Gastroesophageal sphincter (tissue), 4 donors: ENCODE measurements at places on chromosomes 11 and 22. TPM values are rescaled to one million over a fixed set of nuclear protein-coding genes. Genes with fewer than 3 reads are reported as not detected.
A peak's percentile ranks its signal among the peaks of the same experiment; 100 is the strongest.

- ATAC-seq, result peak; percentile 54
Measured at GRCh38 chr11:122100037-122100755, 15.8 kb downstream of the BLID start.

GRCh38 chr22:31122532-31123291 lies at the start of gene INPP5J:
Gene INPP5J (plus strand): TSS chr22:31122966. CDS start chr22:31123015, 49 bp downstream.
- ATAC-seq, result peak; percentile 82

GRCh38 chr11:6926208-6927029 lies at the start of gene ZNF215:
Gene ZNF215 (plus strand): TSS chr11:6926426. CDS start chr11:6932273, 5,847 bp downstream.
- peak; percentile 84 for ATAC-seq

DNA sequence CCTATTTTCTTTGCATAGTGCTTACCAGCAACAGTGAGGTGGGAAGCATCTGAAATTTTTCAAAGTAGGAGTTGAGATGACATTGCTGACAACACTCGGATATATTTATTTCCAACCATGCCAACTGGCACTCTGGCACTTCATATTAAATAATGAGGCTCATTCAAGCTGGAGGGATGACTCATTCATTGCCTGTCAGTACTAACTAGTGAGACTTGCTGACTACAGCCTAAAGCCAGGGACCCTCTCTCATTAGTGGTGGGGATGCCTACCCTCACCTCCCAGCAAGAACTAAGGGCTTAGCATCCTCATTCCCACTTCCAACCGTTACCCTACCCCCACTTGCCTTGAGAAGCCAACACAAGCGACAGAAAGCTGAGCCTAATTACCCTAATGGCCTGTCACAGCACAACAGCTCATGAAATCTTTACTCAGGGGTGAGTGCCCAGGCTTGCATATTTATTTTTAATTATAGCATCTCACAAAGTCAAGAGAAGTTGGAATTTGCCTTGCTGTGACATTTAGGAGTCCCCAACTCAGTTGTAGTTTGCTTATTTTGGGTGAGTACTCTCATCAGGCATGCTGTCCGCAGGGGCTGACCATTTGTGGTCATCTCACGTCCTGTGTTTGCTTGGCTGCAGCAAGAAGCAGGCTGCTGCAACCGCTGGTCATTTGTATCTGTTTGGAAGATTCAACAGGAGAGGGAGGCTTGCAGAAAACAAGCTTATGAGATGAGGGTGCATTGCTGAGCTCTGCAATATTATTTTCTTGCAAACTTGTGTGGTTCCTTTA lies 181.6 kb upstream of the POU2AF2 start:
- ATAC-seq, result no peak

DNA sequence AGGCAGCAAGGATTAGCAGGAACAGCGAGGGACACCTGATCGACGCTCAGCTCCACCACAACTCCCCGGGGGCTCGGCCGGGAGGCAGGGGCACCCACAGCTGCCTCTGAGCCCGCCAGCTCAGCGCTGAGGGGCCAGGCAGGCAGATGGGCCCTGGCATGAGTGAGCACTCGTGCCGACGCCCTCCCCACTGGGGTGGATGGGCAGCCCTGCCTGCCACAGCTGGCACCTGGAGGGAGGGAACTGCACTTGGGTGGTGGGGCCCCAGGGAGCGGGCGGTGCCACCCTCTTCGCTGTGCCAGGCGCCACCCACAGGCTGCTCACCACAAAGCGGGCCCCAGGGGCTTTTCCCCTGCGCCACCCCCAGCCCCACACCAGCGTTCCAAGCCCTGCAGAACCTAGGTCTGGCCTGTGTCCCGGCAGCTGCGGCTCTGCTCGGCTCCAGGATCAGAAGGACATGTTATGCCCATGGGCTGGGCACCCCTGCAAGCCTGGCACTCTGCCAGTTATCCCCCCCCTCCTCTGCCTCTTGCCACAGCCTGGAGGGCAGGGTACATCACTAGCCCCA lies 28.8 kb downstream of the WNT7B start:
- ATAC-seq, result no peak

DNA sequence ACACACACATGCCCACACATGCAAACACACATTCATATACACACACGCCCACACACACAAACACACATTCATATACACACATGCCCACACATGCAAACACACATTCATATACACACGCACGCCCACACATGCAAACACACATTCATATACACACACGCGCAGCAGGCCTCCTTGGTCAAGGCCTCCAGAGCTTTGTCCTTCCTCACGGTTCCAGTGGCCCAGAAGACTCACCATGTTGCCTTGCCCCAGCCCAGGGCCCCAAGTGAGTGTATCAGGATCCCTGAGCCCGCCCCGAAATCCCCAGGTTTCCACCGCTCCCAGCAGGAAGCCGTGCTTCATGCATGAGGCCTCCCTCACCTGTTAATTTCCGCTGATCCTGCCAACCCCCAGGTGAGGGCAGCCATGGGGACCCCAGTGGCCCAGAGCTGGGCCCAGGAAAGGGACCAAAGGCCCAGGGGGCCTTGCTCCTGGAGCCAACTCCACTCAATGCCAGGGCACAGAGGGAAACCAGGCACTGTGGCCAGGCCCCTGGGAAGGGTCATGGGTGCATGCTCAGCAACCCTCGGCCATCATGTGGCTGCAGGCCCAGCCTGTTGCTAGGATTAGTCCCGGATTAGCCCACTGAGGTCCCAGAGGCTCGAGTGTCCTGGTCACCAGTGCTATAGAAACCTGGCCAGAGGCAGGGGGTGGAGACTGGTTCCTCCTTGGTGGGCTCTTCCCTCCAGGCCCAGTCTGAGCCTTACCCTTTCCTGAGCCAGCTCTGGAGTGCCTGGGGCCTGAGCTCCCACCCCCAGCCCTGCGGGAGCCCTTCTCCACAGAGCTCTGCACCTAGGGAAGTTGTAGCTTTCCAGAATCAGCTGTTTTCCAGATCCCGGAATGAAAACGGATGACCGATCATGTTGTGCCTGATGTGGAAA lies 34.4 kb downstream of the IGF2 start:
- no peak for ATAC-seq

GRCh38 chr22:48263791-48264351 lies 1501.4 kb downstream of the TBC1D22A start:
- ATAC-seq, result no peak

Gene MAPK8IP1
- total RNA-seq, result 14.1 TPM

GRCh38 chr11:74280494-74280893 lies 30.9 kb downstream of the P4HA3 start:
- no peak for ATAC-seq

Gene FOSL1
- 6.3 TPM for total RNA-seq

DNA sequence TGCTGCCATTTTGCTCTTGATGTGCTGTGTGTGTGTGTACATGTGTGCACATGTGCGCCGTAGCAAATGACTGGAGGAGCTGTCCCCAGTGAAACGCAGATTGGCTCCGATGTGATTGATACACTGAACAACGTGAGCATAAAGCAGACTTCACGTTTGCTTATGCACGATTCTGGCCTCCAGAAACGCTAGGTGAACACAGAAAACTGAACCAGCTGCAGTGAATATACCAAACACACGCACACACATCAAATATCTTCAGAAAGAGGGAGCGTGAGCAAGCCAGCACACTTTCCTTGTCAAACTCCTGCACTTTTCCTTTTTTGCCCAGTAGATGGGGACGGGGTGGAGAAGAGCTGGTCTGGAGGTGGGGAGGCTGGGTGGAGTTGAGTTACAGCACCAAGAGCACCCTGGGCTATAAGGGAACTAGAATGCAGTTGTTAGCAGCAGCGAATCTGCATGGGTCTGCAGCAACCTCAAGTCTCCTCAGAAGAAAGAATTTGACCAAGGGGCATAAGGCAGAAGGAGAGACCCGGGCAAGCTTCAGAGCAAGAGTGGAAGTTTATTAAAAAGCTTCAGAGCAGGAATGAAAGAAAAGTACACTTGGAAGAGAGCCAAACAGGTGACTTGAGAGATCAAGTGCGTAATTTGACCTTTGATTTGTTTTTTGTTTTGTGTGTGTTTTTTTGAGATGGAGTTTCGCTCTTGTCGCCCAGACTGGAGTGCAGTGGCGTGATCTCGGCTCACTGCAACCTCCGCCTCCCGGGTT lies 77.8 kb upstream of the CADM1 start:
- no peak for ATAC-seq

- no peak for ATAC-seq
Measured at GRCh38 chr11:121351083-121351630, 58.6 kb downstream of the SC5D start.

Gene CTSW
- 3.6 TPM for total RNA-seq

DNA sequence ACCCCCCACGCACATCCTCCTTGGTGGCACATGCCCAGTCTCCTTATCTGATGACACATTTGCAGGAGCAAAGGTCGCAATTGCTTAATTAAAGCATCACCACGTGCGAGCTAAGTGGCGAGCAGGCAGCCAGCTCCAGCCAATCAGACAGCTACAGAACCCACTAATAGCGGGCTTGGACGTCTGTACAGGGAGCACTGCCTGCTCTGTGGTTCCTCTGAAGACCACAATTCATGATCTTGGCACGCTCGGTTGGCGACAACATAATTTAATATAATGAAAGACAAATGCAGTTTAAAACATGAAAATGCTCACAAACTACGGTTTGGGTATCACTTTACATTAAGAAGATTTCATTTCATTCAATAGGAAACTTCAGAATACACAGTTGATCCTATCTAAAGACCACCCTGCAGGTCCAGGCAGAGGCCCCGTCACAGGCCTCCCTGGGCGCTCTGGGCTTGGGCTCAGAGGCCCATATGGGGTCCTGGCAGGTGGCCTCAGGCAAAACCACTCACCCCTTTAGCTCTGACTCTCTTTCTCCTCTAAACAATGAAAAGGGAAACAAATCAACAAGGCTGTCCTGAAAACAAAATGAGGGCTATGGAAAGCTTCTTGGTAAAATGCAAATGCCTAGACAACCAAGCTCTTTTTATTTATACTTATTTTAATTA lies 10.4 kb downstream of the PACSIN2 start:
- no peak for ATAC-seq

Gene OR51B4
- not detected for total RNA-seq

GRCh38 chr11:5367448-5368074 lies 16.1 kb upstream of the OR51M1 start:
- ATAC-seq, result no peak

Gene SYNGR1
- 25.6 TPM for total RNA-seq

Gene MS4A8
- not detected for total RNA-seq

- ATAC-seq, result no peak
Measured at GRCh38 chr11:117851106-117851505, 25.4 kb downstream of the FXYD6 start.

- ATAC-seq, result peak; percentile 89
Measured at GRCh38 chr22:27581688-27582087, 219.9 kb downstream of the MN1 start.

Gene SCGB2A2
- not detected for total RNA-seq

DNA sequence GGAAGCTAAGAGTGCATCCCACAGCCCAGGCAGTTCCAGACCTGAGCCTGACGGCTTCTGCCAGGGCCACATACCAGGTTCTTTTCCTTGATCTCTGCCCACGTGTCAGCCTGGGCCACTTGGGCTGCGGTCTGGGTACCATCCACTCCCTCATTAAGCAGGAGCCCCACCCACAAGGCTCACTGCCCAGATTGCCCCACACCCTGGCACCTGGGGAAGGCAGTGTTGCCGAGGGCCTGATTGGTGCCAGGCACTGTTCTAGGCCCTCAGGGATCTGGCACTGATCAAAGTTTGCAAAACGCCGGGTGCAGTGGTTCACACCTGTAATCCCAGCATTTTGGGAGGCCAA lies 15.4 kb downstream of the GGA1 start:
- no peak for ATAC-seq

Gene SHISA8
- not detected for total RNA-seq

Gene ELFN2
- total RNA-seq, result not detected

DNA sequence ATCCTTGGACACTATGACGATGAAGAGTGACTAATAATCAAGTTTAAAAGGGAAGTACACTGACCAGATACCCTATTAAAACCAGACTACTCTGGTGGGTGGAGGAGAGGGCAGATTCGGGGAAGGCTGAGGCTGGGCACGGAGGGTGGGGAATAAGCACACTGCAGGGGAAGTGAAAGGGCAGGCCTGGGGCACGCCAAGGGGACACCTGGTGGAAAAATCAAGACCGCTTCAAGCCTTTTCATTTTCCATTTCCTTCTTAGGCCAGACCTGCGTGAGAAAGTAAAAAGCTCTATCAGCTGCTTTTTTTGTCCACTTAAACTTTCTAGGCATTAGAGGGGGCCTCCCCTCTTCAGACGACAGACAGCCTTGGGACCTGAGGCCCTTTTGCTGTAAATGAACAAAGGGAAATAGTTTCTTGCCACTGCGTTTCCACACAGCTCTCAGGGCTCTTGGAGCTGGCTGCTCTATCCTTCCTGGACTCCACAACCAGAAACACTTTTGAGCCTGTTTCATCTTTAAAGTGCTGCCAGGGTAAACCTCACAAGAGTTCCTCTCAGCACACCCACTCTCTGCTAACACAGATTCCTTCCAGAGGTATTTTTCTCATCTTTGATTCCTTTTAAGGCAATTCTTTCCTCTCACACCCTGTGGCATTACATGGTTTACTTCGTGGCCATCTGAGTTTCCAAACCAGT lies 25.0 kb upstream of the SERPIND1 start:
- ATAC-seq, result peak; percentile 3

Gene SLC37A2
- 8.4 TPM for total RNA-seq

Gene IL18
- 5.6 TPM for total RNA-seq

- ATAC-seq, result no peak
Measured at GRCh38 chr11:27460158-27460978, 12.2 kb downstream of the LGR4 start.
